ENCODE measurements at places on chromosomes 7 and 10.

DNA sequence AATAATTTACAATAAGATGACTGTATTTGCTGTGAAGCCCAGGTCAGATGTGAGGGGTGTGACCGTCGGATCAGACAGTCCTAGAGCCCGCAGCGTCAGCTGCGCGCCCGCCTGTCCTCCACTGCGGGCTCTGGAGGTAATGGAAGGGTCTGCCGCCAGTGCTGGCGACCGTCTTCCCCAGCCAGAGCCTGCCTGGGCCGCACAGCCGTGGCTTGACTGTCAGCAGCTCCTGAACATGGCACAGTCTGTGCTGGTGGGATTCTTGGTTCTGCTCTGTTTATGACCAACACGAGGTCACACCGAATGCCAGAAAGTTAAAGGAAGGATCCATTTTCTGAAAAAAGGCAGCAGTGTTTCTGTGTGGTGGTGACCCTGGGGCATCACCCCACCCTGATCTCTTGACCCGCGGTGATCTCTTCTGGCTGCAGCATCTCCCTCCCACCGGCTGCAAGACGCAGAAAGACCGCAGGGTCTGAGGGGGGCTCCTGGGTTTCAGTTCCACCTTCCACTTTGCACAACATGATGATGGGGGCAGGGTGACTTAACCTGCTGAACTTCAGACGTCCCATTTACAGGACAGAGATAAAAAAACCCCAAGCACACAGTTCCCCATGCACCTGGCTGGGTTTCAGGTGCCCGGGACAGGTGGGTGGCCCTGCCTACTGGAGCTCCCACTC lies 103.7 kb downstream of the DNAJB6 start:
- no peak for DNase-seq

DNA sequence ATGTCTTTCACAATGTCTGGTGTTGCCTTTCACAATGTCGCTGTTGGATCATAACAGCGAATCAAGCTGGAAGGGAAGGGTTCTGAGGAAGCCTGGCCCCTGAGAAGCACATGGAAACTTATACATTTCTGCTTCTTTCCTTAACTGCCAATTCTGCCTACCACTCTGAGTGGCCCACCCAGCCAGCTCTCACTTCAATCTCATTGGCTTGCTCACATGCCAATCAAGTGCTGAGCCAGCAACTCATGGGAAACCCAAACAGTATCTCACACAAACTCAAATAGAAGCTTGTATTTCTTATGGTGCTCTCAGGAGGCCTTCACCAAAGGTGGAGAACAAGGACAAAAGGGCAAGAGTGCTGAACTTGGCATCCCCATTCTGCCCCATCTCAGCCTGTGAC lies 117.4 kb upstream of the GPR26 start:
- DNase-seq = no peak

DNA sequence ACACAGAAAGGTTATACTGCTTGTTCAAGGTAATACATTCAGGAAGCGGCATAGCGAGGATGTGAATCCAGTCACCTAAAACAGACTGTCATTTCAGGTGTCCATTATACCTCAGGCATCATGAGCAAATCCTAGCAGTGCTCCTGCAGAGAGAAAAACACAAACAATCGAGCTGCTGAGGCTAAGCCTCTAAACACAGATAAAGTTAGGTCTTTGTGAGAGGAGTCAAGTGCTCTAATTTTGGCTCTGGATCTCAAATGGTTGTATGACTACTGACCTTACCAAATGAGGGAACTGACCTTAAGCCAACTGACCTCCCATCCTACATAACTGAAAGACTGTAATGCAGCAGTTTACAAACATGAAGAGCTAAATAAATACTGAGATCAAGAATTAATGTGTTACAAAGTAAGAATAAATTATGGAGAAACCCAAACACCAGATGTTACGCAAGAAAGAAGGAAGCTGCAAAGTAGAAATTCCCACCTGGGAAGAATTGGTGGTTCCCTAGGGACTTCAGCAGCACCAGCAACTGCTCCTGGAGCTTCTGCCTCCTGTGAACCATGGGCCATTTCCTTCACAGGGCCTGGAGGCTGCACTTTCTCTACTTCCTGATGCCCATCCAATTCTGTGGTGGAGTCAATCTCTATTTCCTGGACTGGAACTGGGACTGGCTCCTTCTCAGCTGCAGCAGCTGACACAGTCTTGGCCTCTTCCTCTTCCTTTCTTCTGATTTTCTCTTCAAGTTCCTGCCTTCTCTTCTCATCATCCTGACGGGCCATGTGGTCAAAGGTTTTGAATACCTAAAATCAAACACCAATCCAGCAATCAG lies 5.8 kb downstream of the NUDCD3 start:
- DNase-seq = no peak

- peak; percentile 17 for DNase-seq
These were observed 57.3 kb downstream of the MAPK8 start for GRCh38 chr10:48363617-48364355.

GRCh38 chr10:30705625-30706149 lies 76.1 kb upstream of the LYZL2 start:
- DNase-seq = no peak

DNA sequence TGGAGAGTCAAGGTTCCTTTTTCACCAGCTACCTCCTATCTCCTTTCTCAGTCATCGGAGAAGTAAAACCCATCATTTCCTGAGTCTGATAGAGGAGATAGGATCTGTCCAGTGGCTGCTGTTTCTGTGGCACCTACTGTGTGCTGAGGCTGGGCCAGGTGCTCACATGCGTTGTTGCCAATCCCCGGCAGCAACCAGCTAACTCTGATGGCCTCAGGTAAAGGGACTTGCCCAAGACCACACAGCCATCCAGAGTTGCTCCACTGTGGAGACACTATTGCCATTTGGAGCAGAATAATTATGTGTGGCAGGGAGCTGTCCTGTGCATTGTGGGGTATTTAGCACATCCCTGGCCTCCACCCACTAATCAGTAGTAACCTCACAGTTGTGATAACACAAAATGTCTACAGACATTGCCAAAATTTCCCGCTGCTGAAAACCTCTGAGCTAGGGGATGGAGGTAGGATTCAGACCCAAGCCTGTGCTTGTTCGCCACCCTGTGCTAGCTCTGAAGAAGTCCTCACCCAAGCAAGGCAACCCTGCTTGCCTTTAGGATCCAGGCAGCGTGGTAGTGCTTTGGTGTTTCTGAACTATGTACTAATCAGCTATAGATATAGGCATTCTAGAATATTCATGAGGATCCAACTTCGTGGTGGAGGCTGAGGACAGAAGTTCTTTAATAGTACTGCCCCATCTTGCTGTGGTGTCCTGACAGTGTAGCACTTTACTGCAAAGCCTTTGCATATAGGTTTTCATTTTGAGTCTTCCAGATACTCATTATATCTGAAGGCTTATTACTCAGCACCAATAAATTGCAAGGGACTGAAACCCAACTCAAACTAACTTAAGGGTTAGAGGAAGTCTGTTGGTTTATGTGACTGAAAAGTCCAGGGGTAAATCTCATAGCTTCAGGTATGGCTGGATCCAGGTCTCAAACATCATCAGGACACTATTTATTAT lies 164.6 kb downstream of the GRK5 start:
- DNase-seq = no peak

GRCh38 chr7:20438248-20438647 lies 107.5 kb downstream of the ITGB8 start:
- DNase-seq = no peak

GRCh38 chr7:17062151-17063044 lies 180.6 kb upstream of the AGR3 start:
- no peak for DNase-seq
